ENCODE measurements at places on chromosomes 5 and 9. TPM values are rescaled to one million over a fixed set of nuclear protein-coding genes. Genes with fewer than 3 reads are reported as not detected.

The CATSPER3 gene
- total RNA-seq: 0.67 TPM

The AQP7 gene
- 0.35 TPM for total RNA-seq

The ZBED3 gene
- total RNA-seq: 3.6 TPM

The PCDHGB1 gene
- total RNA-seq: 1.9 TPM

The TRAPPC13 gene
- 14.6 TPM for total RNA-seq

The TMEM174 gene
- not detected for total RNA-seq
